ENCODE measurements at places on chromosomes 1 and 21.

DNA sequence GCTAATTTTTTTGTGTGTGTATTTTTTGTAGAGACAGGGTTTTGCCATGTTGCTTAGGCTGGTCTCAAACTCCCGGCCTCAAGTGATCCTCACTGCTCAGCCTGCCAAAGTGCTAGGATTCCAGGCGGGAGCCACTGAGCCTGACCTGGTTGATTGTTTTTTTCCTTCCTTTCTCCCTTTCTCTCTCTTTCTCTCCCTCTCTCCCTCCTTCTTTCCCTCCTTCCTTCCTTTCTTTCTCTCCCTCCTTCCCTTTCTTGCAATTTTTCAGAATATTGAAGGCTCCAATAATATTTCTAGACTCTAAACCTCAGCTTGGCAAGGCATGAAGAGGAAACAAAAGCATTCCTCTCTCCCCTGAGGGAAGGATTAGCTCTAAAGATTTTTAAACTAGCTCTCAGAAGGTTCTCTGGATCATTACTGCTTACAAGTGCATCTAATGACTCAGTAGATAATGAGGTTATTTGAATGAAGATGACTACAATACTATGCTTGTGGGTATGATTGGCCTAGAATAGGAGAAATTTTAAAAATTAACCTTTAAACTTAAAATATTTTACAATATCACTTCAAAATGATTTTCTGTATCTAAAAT lies 68.5 kb upstream of the GADD45A start:
- no peak for DNase-seq

DNA sequence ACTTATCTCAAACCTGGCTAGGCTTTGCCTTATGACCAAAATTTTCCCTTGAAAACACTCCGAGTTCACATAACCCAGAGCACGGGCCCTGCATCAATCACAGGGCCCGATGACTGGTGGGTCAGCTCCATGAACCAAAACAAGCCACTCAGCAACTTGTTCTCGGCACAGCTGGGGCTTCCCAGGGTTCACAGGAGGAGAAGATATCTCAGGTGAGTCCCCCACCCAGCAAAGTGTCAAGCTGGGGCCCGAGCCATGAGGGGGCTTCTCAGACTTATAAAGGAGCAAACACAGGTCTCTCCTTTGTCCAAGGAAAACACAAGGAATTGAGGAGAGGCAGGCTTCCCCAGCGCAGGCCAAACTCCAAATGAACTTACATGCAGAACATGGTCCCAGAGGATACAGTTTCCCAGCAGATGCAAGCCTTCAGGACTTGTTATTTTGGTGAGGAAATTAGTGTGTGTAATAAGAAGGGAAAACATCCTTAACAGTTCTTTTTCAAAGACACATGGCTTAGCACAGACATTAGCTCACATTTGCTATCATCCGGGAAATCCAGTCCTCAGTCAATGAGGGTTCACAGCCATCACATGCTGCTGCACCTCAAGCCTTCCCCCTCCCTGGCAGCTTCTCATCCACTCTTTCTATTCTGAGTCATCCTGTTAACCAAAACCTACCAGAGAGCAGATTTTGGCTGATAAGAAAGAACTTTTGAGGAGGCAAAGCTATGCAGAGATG lies 98.1 kb upstream of the NFIA start:
- DNase-seq, result no peak

DNA sequence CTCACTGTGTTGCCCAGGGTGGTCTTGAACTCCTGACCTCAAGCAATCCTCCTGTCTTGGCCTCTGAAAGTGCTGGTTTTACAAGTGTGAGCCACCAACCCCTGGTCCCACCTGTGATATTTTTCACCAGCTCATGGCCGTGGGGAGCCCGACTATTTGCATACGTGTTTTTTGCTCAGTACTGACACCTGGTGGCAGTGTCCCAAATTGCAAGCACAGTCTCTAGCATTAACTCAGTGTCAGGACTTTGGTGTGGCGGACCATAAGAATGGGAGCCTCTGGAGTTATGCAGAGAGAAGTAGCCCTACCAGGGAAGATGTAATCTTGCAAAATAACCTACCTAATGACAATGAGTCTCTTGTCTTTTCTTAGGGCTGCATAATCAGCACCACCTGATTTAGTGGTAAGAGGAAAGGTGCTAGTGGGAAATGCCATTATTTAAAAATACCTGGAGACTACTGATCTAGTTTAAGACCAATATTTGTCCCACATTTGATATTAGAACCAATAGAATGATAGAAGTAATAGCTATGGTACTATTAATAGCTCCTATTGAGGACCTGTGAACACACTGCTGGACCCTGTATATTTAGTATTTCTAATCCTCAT lies 305.4 kb downstream of the DISC1 start:
- DNase-seq, result peak; percentile 12

- no peak for DNase-seq
Measured at GRCh38 chr1:22953057-22953739, 19.5 kb downstream of the LACTBL1 start.

GRCh38 chr1:208432346-208432745 lies 188.2 kb upstream of the PLXNA2 start:
- DNase-seq, result no peak

DNA sequence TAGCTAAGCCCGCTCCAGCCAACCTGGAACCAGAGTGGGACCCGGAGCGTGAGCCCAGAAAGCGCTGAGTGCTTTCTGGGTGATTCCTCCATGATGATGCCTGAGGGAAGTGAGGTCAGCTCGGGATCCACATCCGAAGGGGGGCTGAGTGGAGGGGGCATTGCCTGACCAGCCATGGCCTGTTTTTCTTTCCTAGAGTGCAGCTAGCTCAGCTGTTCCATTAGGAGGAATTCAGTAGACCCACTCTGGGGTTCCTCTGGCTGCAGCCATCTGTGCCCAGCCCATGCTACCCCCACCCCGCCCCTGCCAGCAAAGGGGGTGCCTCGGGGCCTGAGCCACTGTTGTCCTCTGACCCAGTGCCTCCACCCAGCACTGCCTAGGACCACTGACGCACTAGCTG lies 9.6 kb upstream of the SLC25A34 start:
- no peak for DNase-seq

DNA sequence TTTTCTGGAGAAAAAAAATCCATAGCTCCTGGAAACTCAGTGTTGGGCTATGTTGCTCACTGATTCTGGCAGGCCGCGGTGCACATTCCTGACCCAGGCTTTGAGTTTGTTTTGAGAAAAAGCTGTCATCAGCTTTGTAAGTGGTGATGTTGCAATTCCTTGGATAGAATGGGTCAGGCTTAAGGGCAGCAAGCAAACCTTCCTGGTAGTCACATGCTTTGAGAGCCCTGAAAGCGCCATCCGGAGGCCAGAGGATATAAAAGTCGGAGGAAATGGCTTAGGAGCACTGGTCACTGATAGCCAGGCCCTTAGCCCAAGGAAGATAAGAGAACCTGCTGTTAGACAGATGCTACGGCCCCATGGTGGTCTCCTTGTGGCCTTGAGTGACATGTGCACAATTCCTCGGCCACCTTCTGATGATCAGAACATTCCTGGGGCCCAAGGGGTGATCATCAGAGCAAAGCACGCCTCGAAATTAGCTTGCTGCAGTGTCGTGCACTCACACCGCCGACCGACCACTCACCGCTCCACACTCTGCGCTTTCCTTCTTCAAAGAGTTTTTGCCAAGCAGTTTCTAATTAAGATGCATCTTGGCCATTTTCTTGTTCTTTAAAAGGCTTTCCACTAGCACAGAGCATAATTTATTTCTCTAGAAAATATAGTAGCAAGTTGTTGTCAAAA lies 78.6 kb downstream of the MAN1C1 start:
- no peak for DNase-seq

DNA sequence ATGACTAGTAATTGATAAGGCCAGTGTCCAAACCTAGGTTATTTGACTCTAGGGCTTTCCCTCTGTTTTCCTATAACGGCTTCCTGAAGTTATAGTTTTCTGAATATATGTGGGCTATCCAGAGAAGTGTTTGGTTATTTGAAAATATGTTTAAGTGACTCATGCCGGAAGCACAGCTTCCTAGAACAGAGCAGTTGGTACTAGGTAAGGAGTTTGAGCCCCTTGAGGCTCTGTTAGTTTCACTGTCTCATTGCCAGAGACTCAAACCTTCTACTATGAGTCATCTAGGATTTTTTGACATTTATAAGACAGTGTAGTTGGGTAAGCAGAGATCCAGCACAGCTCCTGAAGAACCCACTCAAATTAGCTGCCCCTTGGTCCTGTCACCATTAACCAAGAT lies 27.1 kb upstream of the LEPR start:
- peak; percentile 7 for DNase-seq

- no peak for DNase-seq
Measured at GRCh38 chr1:22600817-22601605, 35.4 kb upstream of the C1QA start.

DNA sequence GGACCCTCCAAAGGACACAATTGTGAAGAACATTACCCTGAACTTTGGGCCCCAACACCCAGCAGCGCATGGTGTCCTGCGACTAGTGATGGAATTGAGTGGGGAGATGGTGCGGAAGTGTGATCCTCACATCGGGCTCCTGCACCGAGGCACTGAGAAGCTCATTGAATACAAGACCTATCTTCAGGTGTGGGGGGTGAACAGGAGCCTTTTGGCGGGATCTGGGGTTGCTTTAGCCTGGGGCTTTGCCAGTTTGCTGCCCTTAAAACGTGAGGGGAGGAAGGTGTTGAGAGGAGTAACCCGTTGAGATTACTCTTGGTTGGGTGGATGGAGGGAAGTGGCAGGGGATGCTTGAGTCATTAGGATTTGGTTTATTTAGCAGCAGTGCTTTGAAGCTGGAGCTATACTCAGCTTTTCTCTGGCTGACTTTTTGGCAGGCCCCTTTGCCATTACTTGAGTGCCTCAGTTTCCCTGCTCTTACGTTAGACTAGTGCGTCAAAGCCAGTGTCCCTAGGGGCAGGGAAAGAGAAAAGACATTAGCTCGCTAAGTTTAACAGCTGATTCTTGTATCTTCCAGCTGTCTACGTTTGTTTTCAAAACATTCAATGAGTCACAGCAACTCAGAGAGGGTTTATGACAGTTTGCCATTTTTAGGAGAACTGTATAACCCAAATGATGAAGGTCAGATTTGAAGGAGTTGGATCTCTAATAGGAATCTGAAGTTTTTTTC lies 4.4 kb downstream of the NDUFS2 start:
- DNase-seq, result no peak

- DNase-seq, result no peak
Measured at GRCh38 chr1:65387821-65388220, 32.6 kb upstream of the LEPR start.

GRCh38 chr1:214469290-214469689 lies 82.1 kb downstream of the PTPN14 start:
- no peak for DNase-seq

- DNase-seq, result no peak
Measured at GRCh38 chr1:197092491-197093023, 25.5 kb upstream of the F13B start.

DNA sequence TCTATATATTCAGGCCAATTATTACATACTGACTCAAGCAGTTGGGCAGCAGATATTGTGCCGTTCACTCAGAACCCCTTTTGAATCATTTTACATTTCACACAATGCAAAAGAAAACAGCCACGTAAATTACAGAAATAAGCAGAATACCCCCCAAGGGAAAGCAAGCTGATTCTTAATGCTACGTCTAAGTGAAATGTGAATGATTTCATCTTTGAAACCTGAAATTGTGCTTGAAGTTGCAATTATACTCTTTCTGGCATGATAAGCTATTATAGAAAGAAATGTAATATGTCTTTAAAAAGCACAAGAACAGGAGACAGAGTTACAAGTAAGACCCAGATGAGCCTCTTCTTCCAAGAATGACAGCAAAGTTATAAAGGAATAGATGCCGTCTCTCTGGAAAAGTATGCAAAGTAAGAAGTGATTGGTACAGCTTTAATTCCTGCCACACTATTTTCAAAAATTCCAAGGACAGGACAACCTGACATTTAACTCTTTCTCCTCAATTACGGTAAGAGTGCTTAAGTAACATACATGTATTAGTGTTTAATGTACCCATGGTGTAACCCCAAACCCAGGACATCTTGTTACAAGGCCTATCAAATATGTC lies 891.5 kb upstream of the ADGRL2 start:
- DNase-seq, result no peak

DNA sequence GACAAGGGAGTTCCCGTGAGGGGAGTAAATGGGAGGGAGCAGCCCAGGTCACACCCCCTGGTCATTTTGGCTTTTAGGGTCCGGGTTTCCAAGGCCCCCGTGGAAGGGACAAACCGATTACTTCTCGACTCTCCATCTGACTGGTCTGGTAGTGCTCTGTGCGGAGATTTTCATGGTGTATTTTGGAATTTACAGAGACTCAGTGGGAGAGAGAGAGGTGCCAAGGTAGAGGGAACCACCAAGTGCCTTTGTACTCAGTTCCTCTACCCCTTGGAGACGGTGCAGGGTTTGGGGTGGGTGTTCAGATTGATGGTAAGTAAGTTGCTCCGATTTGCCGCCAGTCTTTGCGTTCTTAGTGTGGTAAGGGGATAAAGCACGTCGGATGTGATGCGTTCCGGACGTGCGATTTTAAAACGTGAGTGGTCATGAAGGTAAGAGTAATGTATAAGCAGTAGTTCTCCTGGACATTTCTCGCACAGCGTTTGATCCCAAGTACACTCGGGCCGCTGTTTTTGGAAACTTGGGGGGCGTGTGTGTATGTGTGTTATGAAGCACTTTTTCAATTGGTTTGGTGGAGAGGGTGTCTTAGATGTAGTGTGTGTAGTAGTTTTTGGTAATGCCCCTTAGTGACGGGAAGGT lies 682 bp downstream of the SUCO start:
- peak; percentile 9 for DNase-seq

DNA sequence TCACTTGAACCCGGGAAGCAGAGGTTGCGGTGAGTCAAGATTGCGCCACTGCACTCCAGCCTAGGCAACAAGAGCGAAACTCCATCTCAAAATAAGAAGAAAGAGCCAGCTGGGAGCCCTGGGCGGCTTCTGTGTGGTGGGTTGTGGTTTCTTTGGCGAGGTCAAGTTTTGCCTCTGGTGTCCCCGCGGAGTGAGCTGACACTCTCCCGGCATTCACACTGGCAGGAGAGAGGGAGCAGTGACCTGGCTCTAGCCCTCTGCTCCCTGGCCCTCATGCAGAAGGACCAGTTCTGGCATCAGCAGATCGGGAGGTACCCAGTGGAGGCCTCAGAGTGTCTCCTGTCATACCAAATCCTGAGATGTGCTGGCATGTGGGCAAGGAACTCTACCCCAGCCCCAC lies 81.0 kb upstream of the VAMP3 start:
- DNase-seq, result no peak

GRCh38 chr1:227893300-227893948 lies 54.3 kb downstream of the WNT9A start:
- no peak for DNase-seq

DNA sequence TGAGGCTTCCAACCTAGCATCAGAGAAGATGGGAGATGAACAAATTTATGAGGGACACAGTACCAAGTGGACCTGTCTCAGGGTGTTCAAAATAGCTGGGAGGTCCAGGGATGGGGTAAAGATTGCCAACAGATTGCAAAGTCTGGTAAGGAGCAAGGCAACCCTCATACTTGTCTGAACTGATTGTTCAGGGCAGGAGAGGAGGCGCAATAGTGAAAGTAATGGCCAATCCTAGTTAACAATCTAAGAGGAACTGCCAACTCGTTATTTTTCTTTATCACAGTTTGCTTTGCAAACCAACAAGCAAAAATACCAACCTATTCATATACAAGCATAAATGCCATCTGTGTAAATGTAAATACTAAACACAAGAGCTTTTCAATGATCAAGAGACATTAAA lies 78.4 kb upstream of the S1PR1 start:
- DNase-seq, result no peak

- DNase-seq, result peak; percentile 34
Measured at GRCh38 chr1:8104278-8105236, 78.4 kb upstream of the ERRFI1 start.
